Left kidney (tissue), 8 donors: ENCODE measurements at places on chromosomes 16 and 17. TPM values are rescaled to one million over a fixed set of nuclear protein-coding genes. Genes with fewer than 3 reads are reported as not detected.

- no peak for DNase-seq
These were observed 9.8 kb downstream of the SLC35B1 start for GRCh38 chr17:49698005-49698404.

DNA sequence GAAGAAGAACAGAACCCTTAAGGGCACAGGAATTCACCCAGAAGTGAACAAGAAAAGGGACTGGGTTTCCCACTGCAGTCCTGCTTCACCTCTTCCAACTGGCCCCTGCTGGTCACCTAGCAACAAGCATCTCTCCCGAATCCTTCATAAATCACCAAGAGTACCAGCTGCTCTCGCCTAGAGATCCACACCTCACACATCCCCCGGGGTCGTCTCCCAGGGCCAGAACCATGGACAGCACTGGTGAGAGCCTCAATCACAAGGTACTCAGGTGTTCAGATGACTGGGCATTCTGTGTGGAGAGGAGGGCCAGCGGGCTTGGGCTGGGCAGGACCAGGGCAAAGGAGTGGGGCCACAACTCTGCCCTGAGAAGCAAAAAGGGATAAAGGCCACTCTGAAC lies 65.9 kb downstream of the CCT6B start:
- no peak for DNase-seq

- DNase-seq, result peak; percentile 63
These were observed 53.5 kb downstream of the SREBF1 start for GRCh38 chr17:17783116-17783824.

GRCh38 chr17:5843366-5844026 lies 226.7 kb upstream of the WSCD1 start:
- DNase-seq, result no peak

DNA sequence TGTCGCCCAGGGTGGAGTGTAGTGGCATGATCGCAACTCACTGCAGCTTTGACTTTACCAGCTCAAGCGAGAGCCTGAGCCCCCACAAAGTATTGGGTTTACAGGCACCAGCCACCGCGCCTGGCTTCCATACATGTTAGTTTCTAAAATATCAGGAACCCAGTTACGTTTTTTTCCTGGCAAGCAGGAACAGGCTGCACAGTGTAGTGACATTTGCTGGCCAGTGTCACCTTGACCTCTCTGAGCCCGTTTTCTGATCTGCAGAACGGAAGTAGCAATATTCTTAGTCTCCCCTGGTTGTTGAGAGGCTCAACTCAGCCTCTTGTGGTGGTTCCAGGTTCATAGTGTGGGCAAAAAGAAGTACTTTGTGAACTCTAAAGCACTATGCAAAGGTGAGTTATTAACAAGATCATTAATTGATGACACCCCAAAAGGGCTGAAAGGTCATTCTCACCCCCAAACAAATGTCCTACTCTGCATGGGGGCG lies 15.6 kb downstream of the IGF2BP1 start:
- DNase-seq, result no peak

DNA sequence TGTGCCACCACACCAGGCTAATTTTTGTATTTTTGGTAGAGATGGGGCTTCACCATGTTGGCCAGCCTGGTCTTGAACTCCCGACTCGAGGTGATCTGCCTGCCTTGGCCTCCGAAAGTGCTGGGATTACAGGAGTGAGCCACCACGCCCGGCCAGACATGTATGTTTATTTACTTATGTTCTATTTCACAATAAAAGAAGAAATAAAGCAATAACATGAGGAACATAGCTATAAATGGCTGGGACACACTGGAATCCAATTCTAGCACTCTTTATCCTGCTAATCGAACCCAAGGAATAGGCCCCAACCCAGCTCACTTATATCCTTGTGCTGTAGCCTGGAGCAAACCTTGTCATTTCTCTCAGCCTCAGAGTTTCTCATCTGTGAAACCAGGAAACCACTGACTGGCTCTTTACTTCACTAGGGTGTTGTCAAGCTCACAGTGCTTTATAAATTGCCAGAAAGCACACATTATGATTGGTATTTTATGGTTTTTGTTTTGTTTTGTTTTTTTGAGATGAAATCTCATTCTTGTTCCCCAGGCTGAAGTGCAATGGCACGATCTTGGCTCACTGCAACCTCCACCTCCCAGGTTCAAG lies 4.3 kb upstream of the ODAD4 start:
- no peak for DNase-seq

- DNase-seq, result no peak
These were observed 134.7 kb downstream of the SNX29 start for GRCh38 chr16:12111223-12111622.

The CTF1 gene
- polyA plus RNA-seq, result 6.4 TPM

The TGFB1I1 gene
- 36.6 TPM for polyA plus RNA-seq
